ENCODE measurements at places on chromosomes 7 and 10.

DNA sequence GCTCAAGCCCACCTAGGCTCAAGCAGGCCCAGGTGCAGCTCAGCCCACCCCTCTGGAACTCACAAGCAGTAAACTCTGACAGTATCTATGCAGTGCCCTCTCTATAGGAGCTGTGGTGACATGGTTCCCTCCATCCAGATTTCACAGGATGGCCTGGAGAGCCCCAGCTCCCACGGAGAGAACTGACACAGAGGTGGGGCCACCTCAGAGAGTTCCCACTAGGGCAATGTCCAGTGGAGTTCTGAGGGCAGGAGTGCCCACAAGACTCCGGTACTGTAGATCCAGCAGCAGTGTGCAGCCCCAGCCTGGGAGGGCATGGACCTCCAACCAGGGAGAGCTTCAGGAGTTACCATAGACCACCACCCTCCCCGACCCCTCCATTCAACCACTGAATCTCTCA, 37.3 kb upstream of the CNPY1 start:
- no peak for DNase-seq

- DNase-seq, result no peak
Observed at GRCh38 chr7:151133986-151134742, 33.3 kb downstream of the GBX1 start.

GRCh38 chr7:149880638-149881311, 7.0 kb downstream of the ATP6V0E2 start:
- no peak for DNase-seq

GRCh38 chr10:44628921-44629320, 244.0 kb upstream of the CXCL12 start:
- DNase-seq, result no peak

GRCh38 chr10:85623342-85623741, 743.3 kb downstream of the GRID1 start:
- DNase-seq, result no peak

GRCh38 chr7:786472-787255, 45.6 kb upstream of the SUN1 start:
- peak; percentile 68 for DNase-seq

GRCh38 chr10:31762316-31762715, 166.3 kb downstream of the ARHGAP12 start:
- no peak for DNase-seq

DNA sequence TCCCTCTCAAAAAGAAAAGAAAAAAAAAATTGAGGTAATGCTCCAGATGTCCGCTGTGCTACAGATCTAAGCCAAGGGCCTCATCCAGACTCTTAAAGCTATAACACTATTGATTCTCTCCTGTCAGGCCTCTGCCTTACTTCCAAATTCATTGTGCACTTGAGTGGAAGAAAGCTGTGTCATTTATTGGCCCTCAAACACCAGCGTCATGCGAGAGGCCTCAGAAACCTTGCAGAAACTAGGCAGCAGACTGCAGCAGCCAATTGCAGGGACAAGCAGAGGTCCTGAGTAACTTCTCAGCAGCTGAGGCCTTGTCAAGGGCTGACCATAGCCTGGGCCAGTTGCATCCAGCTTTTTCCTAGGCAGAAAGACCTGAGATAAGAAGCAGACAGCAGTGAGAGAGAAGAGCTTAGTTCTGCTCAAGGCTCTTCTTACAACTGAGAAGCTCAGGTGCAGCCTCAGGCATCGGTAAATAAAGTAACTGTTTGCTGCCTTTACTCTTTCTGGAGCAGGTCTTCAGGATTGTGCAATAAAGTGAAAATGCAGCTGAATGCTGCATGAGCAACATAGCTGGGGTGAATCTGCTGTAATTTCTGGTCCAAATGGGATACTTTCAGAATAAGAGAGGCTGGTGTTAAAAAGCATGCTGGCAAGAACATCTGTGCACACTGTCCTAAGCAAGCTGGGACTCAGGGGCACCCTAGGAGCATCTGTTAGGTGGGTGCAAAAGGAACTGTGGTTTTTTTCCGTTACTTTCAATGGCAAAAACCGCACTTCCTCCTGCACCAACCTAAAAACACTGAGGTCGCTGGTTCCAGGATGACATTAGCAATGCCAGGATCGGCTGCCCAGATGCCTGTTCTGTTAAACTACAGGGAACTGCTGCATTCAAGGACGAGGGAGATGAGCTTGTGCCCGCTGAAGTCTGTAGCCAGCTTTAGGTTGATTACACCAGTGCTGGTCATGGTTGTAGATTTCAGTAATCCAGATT, 181.8 kb upstream of the PFKP start:
- no peak for DNase-seq

- DNase-seq, result no peak
Observed at GRCh38 chr10:126012485-126012884, 116.1 kb downstream of the FANK1 start.

- no peak for DNase-seq
Observed at GRCh38 chr7:116145245-116145852, 65.0 kb upstream of the TES start.

DNA sequence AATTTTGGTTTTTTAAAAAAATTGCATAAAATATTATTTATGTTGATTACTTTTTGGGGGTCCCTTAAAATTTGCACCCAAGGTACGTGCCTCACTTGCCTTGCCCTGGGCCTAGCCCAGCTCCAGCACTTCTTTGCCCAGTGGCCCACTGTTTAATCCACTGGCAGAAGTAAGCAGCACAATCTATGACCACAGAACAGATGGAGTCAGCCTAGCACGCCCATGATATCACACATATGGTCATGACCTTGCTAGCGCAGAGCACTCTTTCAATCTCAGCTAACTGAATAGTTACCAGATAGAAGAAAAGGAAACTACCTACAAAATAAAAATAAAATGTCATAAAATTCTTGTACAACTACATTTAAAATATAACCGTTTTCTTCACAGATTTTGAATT, 5.6 kb downstream of the OGA start:
- no peak for DNase-seq

DNA sequence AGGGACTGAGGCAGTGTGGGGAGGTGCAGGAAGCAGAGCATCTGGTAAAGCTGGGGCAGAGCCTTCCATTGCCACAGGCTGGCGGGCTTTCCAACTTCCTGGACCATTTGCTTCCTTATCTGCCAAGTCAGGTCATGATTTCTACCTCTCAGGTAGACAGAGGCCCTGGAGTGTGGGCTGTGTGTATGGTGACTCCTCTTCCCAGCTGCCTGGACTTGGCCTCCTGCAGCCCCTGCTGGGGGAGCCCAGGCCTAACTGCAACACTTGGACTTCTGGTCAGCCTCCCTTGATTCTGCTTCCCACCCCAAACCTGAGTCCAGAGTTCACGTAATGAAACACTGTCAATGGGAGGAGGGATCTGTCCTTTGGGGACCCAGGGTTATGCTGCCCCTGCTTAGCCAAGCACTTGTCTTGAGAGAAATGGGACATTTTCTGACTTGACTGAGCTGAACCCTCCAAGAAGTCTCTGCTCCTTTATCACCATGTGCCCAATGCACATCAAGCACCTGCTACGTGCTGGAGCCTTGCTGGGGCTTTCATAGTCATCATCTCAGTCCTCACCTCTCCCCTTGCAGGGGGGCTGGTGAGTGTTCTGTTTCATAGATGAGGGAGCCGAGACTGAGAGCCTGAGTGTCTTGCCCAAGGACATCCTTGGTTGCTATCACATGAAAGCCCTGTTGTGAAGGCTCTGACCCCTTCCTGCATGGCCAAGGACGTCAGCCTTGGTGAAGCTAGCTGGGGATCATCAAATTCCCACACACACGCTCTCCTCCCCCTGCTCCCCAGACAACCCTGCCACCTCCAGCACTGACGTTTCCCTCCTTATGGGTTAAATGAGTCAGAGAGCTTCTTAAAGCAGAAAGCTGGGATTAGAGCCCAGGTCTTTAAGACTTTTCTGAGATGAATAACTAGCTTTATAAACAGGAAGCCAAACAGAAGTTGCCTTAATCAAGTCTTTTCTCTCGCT, 3.4 kb downstream of the CLEC2L start:
- no peak for DNase-seq

DNA sequence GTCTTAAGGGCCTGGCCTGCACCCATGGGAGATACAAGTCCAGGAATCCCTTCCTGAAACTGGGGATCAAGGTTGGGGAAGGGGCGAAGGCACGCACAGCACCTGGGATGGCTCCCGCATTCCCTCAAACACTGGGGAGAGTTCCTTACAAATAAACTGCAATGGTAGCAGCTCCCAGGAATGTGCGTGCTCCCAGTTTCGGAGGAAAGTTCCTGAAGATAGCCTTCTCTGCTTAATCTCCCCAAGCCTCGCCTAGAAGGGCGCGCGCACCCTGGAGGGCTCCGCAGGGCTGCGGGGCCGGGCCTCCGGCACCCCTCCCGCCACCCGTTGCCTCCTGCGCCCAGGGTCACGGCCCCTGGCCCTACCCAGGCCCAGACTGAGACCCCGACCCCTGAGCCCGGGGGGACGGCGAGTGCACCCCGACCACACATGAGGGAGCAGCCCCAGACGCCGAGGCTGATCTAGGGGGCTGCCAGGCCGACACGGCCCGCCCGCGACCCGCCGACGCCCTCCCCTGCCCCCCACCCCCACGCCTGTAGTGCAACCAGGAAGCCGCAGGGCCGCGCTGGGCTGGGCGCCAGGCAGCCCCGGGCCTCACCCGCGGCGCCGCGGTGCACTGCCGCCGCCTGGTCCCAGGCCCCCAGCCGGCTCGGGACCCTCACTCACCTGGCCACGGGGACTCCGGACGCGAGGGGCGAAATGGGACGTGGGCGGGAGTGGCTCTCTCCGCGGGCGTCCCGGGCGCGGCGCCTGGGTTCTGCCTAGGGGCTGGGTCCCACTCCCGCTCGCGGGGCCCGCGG, 460 bp downstream of the ANXA11 start:
- peak; percentile 56 for DNase-seq

DNA sequence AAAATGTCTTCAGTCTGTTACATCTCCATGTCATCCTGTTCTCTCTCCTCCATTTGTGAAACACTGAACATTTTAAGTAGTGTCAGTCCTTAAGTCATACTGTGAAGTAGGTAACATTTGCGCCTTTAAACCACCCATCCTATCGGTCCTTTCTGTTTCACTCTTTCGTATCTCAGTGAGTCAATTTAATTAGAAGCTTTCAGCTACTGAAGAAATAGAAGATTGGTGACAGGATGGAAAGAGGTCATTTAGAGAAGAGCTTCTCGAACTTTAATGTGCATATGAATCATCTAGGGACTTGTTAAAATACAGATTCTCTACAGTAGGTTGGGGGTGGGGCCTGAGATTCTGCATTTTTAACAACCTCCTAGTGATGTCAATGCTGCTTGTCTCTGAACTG, 113.4 kb downstream of the SRI start:
- DNase-seq, result no peak

DNA sequence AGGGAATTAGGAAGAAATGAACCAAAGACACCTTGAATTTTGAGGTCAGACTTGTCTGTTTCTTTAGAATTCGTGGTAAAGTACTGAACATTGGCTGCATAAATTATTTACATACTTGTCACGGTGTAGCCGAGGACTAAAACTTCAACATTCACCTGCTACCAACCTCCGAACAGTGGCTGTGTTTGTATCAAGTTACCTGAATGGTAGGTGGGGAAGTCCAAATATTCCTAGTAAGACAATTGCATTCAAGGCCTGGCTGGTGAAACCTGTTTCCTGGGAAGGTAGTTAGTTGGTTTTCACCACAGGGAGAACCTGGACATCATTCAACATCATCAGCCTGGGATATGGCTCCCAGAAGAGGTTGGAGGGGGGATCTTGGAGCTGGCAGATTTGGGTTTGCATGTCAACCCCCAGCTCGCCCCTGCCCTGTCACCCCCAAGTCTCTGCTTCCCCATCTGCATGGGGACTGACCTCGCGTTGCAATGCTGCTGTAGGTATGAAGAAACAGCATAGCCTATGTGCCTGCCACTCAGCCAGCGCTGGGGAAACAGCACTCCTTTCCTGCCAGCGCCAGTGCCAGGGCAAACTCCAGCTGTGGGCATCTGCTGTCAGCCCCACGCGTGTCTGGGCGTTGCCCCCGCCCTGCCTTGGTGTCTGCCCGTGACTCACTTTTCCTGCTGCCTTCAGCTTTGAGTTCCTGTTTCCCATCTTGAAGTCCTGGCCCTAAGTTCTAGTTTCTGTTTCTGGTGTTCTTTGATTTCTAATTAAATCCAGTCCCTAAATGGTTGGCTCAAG, 12.7 kb upstream of the LARP4B start:
- DNase-seq, result no peak

- DNase-seq, result no peak
Observed at GRCh38 chr10:110724937-110725336, 80.8 kb downstream of the RBM20 start.

DNA sequence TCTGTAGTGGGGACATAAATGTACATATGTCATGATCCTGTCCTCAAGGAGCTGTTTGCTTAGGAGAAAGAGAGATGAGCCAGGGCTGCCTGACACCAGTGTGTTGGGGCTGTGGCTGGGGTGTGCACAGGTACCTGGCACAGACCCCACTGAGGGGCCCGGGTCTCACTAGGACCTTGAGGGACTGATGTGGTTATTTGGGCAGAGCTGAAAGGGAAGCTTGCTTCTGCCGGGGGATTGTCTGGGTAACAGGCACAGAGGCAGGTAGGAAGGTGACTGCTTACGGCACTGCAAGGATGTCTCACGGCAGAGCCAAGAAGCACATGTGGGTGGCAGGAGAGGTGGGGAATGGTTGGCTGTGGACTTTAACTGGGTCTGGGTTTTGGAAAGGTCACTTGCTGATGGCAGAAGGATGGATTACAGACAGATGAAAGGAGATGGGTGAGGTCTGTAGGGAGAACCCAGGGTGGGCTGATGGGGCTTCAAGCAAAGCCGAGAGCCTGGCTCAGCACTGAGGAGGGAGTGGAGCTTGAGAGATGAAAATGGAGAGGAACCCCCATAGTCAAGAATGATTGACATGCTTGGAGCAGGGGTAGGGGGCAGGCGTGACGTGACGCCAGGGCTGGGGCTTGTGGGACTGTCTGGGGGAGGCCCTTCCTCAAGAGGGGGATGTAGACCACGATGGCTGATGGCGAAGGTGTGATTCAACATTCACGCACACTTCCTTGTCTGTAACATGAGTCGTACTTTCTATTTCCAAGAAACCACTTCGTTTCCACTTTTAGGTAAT, 207.7 kb upstream of the SHH start:
- DNase-seq, result no peak

- DNase-seq, result no peak
Observed at GRCh38 chr10:13268841-13269240, 31.0 kb downstream of the PHYH start.

DNA sequence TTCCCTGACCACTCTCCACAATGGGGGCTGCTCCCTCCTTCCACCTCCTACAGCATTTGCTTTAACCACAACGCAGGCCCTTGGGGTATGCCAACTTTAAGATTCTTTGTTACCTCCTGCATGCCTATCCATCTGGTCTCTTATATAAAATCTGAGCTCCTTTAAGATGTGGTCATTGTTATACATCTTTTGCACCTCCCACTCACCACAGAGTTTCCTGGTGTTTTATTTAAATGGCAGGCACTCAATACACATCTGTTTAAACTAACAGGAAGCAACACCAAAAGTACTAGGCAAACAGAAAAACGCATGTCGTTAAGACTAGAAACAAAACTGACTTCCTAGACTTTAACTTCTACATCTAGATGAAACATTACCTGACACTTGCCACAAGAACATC, 36.3 kb downstream of the SLC25A13 start:
- no peak for DNase-seq

Data from activated naive CD4-positive, alpha-beta T cell (primary cell).